ENCODE measurements at places on chromosomes 4 and X. TPM values are rescaled to one million over a fixed set of nuclear protein-coding genes. Genes with fewer than 3 reads are reported as not detected.

DNA sequence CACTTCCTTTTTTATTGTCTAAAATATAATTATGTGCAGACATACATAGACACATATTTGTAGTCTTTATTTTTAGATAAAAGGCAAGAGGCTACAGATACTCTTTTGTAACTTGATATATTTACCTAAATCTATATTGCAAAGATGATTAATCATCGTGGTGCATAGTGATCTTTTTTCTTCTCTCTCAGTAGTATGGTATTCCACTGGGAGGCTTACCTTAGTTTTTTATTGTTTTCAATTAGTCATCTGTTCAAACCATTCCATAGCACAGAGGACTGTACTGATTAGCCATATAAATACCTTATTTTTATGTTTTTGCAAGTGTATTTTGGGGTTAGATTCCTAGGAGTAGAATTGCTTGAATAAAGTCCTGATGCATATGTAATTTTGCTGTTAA, 619.7 kb downstream of the GRXCR1 start:
- DNase-seq, result no peak

DNA sequence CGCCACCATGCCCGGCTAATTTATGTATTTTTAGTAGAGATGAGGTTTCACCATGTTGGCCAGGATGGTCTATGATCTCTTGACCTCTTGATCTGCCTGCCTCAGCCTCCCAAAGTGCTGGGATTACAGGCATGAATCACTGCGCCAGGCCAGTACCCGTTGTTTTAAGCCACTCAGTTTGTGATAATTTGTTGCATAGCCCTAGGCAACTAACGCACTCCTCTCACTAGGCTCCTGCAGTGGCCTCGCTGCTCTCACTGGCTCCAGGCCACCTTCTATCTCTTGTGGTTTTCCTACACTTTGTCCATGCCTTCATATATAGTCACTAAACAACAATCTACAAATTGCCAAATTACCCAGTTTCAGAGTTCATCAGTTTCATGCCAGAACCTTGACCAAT, 58.1 kb downstream of the DCHS2 start:
- no peak for DNase-seq

DNA sequence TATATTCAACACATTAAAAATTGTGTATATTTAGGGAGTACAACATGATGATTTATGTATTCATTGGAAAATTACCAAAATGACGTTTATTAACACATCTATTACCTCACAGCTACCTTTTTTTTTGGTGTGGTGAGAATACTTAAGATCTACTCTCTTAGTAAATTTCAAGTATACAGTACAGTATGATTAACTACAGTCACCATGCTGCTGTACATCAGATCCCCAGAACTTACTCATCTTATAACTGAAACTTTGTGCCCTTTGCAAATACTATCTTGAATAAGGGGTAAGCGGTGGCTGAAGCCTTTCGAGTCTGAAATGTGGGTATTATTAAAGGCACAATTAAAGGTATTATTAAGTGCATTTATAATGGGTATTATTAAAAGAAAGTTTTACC, 976 bp downstream of the PHKA1 start:
- DNase-seq, result no peak

Gene CFP
- total RNA-seq, result 3.2 TPM

DNA sequence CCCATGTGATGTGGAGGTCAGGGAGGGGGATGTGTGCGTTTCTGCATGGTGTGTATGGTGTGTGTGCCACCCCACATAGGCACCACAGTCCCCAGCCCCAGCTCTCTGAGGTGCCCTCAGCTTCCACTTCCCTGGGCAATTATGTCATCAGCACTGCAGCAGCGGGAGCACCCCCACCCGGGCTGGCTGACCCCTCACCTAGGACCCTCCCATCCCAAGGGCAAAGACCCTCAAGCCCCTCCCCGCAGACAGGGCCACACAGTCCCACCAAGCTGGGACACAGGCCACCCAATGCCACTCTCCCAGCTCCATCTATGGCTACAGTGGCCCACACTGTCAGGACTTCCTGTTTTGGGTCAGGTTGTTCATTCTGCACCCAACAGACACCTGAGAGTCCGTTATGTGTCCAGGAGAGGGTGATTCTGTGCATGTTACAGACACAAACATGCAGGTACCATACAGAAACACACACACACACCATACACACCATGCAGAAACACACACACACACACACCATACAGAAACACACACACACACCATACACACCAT, 75.2 kb downstream of the JAKMIP1 start:
- DNase-seq, result no peak

- DNase-seq, result peak; percentile 74
Observed at GRCh38 chr4:106951891-106952290, 84.2 kb downstream of the DKK2 start.

DNA sequence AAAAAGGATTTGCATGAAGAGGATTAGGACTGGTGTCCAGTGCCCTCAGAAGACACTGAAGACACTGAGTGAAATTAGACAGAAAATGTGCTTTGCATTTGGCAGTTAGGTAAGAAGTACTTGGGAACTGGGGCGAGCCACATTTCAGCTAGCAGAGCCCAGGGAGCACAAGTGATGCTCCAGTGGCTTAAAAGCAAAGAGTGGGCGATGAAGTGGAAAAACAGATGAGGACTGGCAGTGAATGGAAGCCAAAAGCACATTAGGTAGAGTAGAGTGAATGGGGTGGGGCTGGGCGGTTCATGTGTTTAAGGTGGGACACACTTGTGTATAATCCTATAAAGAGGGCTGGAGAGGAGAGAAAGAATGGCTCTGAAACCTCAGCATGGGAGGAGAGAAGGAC, 18.4 kb downstream of the DCLK2 start:
- DNase-seq, result no peak

- DNase-seq, result no peak
Observed at GRCh38 chr4:64857815-64858214, 448.6 kb upstream of the TECRL start.

DNA sequence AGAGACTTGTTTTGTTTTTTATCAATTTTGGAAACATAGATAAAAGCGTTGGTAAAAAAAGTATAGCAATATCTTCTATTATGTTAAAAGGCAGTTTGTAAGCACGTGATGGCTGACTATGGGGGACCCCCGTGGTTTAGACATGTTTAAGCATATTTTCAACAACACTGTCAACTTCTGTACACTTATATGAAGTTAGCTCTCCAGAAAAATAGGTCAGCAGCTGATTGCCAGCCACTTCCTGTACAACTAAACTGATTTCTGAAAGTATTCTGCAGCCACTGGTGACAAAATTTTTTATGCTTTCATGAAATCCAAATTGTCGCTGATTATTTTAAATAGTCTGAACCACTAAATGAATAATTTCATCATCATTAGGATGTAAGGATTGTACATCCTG, 45.2 kb downstream of the RBMX2 start:
- no peak for DNase-seq

Gene MAGEA11
- total RNA-seq, result not detected

GRCh38 chrX:19678941-19679340, 163.6 kb upstream of the MAP3K15 start:
- DNase-seq, result no peak

GRCh38 chrX:153642655-153643430, 4.2 kb upstream of the DUSP9 start:
- no peak for DNase-seq

Gene SSX4B
- total RNA-seq, result not detected

Gene NR3C2
- total RNA-seq, result 10.6 TPM

Gene KLKB1
- 0.09 TPM for total RNA-seq

Gene SGMS2
- 14.8 TPM for total RNA-seq

DNA sequence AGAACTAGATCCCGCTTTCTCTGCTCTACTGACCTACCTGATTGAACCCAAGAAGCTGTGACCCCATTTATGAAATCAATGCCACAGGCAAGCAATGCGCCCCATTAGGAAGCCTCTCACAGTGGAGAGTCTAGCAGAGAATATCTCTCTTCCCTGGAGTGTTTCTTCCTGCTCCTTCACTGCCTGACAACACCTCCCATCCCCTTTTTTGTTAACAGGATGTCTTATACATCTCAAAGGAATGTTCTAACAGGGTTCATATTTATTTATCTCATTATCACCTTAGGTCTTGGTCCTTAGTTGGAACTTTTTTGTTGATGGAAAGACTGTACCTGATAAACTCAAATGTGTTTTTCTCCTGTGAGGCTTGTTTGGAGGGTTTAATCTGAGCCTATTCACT, 35.5 kb downstream of the SLIT2 start:
- no peak for DNase-seq

DNA sequence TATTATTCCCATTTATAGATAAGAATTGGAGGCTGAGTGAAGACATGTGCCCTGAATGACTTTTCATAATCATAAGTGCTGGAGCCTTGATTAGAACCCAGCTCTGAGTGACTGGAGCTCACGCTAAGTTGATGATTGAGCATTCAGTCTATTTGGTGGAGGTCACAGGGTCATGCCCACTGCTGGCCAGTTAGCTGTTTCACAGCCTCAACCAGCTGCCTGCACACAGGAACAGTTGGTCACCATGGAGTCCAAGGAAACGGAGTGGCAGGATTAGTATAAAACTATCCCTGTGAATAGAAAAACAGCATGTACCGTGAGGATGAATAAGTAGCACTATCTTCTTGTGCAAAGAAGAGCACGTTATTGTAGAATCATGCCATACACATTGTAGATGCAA, 1.0 kb upstream of the C4orf54 start:
- DNase-seq, result no peak

GRCh38 chr4:4782969-4783368, 76.5 kb upstream of the MSX1 start:
- no peak for DNase-seq

- DNase-seq, result no peak
Observed at GRCh38 chr4:3747581-3747904, 18.6 kb upstream of the ADRA2C start.

DNA sequence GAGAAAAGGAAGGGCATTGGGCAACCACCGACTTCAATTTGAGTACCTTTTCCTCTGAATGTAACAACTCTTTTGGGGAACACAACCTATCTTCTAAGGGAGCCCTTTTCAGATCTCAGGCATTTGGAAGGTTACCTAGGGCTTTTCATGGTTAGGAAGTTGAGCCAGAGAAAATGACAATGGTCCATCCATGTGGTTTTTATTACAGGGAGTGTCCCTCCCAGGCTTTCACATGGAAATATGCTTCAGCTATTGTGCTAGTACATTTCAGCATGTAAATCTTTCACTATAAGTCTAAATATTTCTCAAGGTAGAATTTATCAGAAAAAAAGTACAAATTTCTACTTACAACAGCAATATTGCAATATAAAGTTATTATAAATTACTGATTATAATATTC, 259.8 kb downstream of the IQCM start:
- DNase-seq, result peak; percentile 37

GRCh38 chr4:2260344-2261109, 1.4 kb downstream of the MXD4 start:
- no peak for DNase-seq

GRCh38 chr4:87956501-87956900, 19.0 kb upstream of the SPP1 start:
- DNase-seq, result no peak

DNA sequence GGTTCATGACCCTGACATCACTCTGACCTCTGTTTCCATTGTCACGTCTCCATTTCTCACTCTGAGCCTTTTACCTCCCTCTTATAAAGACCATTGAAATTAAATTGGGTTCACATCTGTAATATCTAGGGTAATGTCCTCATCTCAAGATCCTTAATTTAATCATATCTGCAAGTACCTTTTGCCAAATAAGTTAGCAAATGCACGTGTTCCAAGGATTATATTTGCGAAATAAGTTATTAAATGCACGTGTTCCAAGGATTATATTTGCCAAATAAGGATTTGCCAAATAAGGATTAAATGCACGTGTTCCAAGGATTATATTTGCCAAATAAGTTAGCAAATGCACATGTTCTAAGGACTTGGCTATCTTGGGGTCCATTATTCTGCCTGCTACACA, 938.0 kb downstream of the NLGN4X start:
- peak; percentile 64 for DNase-seq

GRCh38 chr4:29336861-29337260, 1383.3 kb upstream of the PCDH7 start:
- DNase-seq, result peak; percentile 10

DNA sequence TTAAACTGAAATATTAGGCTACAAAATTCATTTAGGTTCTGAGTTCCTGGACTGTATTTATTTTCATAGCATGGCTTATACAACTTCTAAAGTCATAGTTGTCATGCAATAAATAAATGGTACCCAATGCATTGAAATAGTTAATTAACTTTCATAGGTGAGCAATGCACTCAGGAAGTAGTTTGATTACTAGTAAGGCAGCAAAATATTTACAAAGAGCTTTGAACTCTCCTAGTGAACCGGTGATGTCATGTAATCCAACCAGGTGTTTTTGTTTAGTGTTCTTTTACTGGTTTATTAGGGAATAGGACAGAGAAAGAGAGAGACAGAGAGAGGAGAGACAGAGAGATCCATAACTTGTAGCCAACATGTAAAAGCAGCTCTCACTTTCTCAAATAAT, 228.6 kb upstream of the CTSO start:
- no peak for DNase-seq

- DNase-seq, result no peak
Observed at GRCh38 chr4:41963105-41963504, 18.5 kb upstream of the DCAF4L1 start.
